Putamen (tissue), 1 donor: ENCODE measurements at places on chromosomes 12 and 14.

- DNase-seq: no peak
Observed at GRCh38 chr14:91870001-91870400, 2.7 kb upstream of the TC2N start.

- DNase-seq: no peak
Observed at GRCh38 chr12:8813572-8814357, 8.7 kb upstream of the A2ML1 start.

DNA sequence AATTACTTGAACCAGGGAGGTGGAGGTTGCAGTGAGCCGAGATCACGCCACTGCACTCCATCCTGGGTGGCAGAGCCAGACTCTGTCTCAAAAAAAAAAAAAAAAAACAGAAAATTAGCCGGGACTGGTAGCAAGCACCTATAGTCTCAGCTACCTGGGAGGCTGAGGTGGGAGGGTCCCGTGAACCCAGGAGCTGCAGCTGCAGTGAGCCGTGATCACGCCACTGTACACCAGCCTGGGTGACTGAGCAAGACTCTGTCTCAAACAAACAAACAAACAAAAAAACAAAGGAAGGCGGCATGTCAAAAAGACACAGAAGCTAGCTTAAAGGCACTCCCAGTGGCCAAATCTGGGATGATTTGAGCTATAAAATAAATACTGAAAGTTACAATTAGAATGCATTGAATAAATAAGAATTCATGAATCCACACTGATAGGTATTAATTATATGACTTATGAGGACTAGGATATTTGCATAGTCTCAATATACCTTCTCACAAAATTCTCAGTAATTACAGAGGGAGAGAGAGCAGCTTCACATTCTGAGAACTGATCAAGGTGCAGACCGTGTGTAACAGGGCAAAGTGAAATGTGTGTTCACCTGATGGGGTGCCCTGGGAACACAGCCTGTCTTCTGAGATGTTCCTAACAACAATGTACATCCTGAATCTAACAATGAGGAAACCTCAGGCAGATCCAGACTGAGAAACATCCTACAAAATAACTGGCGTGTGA, 42.7 kb upstream of the GPR132 start:
- no peak for DNase-seq

- DNase-seq: no peak
Observed at GRCh38 chr14:74508292-74508731, 14.7 kb downstream of the ISCA2 start.

- no peak for DNase-seq
Observed at GRCh38 chr14:104082807-104083206, 2.7 kb upstream of the ASPG start.

DNA sequence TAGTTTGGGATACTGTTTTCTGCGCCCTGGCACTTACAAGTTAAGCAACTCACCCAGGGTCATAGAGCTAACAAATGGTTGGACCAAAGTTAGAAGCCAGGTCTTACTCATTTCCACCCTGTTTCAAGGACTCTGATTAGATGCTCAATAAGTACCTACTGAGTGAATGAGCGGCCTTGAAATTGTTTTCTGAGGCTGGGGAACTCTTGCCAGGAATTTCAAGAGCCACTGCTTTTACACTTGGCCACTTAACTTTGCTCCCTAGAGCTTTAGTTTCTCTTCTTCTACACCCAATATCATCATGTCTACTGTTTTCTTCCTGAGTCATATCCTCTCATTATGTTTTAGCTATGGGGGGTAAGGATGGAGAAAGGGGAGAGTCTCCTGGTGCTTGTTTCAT, 431.6 kb downstream of the ZFP36L1 start:
- no peak for DNase-seq
